ENCODE measurements at places on chromosomes 16 and 17.

GRCh38 chr17:34886831-34887230 lies 74.4 kb downstream of the CCT6B start:
- peak; percentile 81 for DNase-seq

- no peak for DNase-seq
Observed at GRCh38 chr16:30142672-30143346, 19.8 kb upstream of the MAPK3 start.

DNA sequence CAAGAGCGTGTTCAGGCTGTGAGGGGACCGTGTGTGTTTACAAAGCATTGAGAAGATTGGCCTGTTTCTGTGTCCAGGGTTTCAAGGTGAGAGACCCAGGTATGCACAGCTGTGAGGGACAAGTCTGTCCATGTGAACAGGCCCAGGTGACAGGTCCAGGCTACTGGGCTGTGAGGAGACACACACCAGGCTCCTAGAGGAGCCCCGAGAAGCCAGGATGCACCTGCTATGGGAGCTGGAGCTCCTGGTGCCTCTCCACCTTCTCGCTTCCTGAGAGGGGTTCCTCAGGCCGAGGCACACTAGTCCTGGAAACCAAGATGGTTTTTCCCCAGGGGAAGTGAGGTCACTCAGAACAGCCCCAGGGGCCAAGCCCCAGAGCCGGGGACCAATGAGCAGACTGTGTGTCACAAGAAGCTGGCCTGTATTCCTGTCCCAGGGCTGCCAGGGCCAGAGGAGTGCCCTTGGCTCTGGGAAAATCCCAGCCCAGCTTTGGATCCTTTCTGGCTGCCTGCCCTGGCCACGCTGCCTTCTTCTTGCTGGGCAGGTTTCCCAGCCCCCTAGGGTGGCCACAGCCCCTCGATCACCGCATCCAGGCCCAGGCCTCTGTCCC lies 153.4 kb upstream of the PLCG2 start:
- DNase-seq: no peak

DNA sequence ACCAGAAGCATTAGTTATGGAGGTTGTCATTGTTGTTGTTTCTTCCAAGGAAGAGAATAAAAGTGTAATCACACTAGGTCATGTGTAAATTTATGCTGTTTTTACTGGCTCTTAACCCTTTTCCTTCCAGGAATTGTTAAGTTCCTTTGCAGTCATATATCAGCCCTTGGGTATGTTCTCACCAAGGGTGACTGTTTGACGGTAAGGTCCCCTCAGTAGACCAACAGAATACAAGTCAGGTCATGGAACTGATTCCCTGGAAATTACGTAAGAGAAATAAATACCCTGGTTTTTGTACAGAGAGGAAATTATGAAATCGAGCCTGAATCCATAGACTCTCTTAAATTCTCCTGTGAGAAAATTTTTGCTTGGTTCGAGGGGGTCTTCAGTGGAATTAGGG lies 11.2 kb upstream of the KCNJ2 start:
- DNase-seq: no peak

GRCh38 chr17:79912552-79913330 lies 73.5 kb upstream of the CBX4 start:
- no peak for DNase-seq

DNA sequence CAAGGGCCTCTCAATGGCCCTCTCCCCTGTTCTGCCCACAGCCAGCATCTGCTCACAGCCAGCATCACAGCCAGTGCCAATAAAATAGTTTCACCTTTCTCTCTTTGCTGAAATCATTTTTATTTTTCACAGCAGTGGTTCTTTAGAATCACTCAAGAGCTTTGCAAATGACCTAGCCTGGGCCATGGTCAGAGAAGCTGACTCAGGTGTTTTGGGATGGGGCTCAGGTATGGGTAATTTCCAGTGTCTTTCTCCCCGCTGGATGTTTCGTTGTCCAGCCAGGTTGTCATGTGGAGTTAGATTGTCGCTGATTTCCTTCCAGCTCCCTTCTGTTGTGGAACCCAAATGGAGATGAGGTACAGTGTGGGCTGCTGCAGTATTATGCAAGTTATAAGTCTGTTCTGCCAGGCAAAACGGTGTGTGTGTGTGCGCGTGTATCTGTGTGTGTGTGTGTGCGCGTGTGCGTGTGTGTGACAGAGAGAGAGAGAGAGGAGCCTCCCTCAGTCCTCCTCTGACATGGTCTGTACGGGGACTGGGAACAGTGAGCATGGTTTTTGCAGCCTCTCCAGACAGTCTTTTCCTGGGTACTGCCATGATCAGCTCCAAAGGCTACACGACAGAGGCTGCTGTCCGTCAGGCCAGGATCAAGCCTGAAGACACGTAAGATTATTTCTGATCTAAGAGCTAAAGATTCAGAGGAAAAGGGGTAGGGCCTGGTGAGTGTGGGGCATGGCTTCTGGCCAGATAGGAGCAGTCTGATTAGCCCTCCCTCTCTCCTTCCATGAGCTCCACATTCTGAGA lies 1.4 kb upstream of the PMP22 start:
- no peak for DNase-seq

DNA sequence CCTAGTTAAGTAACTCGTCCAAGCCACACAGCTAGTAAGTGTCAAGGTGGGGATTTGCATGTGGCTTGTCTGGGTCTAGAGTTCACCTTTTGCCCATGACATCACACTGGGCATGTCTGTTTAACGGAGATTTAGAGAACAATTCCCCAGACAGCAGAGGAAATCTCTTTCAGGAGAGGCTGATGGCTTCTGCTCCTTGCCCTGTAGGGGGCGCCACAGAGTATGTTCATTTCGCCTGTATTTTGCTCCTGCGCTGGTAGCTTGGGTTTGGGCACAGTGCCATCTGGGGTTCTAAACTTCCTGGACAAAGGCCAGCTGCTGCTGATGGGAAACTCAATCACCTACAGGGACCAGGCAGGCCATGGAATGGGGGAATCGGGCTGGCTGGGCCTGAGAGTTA lies 20.4 kb downstream of the OTOA start:
- DNase-seq: no peak

DNA sequence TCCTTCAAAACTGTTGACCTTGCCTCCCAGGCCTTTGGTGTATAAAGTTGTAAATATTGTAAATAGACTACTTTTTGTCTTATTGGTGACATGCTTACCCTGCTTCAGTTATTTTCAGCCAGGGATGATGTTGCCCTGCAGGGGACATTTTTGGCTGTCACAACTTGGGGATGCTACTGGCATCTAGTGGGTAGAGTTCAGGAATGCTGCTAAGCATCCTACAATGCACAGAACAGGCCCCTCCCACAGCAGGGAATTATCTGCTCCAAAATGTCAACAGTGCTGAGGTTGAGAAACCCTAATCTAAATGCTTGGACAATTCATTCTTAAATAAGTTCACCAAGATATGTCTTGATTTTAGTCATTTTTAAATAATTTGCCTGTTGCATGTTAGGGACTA lies 459.8 kb downstream of the PMP22 start:
- no peak for DNase-seq

GRCh38 chr16:86740906-86741799 lies 162.8 kb downstream of the FOXL1 start:
- no peak for DNase-seq

DNA sequence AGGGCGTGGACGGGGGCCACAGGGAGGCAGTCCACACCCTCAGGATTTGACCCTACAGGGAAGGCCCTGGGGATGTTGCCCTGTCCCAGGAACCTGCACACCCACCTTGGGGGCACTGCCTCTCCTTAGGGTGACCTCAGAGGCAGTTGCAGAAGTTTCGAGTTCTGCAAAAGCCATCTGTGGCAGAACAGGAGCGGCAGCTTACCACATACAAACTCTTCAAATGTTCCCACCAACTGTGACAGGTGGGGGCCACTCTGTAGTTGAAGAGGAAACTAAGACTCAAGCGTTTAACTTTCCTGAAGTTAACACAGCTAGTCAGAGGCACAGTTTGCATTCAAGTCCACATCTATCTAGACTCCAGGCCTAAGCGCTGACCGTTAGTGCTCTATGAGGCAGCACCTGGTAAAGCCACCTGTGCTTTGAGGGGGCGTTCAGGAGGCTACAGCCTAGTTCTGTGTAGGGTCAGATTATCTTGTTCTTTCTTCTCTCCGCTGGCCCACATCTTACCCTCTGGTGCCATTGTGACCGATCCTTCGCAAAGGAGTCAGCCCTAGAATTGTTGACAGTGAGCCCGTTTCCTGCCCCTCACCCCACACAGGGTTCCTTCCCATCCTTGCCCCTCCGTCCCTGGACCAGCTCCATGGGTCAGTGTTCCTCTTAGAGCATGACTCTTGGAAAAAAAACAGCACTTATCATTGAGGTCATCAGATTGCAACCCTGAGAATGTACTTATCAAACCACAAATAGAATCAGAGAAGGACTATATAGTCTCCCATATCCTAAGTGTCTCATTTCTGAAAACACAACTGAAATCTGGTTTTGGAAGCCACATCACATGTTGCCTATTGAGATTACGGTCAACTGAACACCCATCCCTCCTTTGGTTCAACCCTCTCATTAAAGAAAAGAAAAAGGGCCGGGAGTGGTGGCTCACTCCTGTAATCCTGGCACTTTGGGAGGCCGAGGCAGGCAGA lies 45.4 kb downstream of the CDH1 start:
- DNase-seq: no peak

- DNase-seq: no peak
Observed at GRCh38 chr17:42337442-42337841, 49.1 kb downstream of the STAT5A start.

- no peak for DNase-seq
Observed at GRCh38 chr17:75996665-75997590, 3.7 kb upstream of the CDK3 start.

DNA sequence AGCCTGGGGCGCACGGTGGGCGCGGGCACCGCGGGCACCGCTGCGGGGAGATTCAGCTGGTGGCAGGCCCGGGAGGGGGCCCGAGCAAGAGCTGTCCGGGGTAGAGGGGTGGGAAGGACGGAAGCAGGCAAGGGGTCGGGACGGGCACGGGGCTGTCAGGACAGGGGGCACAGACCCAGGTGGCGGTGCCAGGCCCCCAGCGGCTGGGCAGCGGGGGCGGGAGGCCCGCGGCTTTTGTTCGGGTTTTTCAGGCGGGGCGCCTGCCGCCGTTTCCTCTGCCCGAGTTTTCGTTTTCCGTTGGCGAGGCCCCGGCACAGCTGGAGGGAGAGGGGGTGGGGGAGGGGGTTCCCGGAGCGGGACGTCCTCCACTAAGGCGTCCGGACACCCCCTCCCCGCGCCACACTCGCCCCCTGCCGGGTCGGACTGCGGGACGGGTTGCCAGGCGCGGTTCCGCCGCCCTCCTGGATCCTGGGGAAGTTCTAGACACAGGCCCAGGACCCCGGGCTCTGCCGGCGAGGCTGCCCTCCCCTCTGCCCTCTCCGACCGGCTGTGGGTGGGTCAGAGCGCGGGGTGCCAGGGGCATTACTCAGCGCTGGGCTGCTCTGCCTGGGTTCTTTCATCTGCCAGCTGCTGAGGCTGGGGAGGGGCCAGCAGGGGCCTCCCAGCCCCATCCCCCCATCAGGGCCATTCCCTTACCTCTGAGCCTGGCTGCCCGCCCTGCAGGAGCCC lies 543 bp downstream of the ARHGAP23 start:
- no peak for DNase-seq

- no peak for DNase-seq
Observed at GRCh38 chr16:77430787-77431585, 3.8 kb downstream of the ADAMTS18 start.

DNA sequence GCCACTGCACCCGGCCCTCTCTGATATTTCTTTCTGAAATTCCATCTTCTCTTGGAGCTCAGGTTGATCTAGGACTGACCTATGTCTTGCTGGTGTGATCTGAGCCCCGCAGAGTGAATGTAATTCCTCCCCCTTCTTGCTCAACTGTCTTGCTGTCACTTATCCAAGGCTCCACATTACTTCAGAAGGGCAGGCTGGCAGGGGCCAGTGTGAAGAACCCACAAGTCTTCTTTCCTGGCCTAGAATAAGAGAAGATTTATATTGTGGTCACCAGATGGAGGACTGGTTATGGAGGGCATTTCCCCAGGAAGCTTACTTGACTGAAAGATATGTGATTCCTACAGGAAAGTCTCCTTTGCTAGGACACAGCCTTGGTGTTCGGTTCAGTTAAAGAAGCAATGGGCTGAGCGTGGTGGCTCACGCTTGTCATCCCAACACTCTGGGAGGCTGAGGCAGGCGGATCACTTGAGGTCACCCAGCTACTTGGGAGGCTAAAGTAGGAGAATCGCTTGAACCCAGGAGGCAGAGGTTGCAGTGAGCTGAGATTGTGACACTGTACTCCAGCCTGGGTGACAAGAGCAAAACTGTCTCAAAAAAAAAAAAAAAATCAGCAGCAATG lies 13.4 kb downstream of the ITGAL start:
- DNase-seq: no peak

GRCh38 chr17:12230481-12231354 lies 210.0 kb downstream of the MAP2K4 start:
- DNase-seq: no peak

DNA sequence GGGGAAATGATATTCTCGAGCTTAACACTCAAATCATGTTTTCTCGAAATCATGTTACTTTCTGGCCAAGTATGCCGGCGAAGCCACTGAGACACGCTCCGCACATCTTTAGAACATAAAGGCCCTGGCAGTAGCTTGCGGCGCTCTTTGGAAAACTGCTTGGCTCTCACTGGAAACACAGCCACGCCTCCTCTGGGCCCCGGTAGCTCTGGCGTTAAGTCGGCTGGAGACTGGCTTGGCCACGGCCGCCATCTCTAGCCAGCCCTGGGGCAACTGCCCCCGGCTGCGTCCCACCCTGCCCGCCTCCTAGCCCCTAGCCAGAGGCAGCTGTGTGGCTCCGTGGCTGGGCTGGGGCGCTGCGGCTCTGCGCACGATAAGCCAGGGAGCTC lies 9.2 kb upstream of the BAIAP2 start:
- no peak for DNase-seq

- peak; percentile 4 for DNase-seq
Observed at GRCh38 chr16:22813223-22813947, 577 bp upstream of the HS3ST2 start.

DNA sequence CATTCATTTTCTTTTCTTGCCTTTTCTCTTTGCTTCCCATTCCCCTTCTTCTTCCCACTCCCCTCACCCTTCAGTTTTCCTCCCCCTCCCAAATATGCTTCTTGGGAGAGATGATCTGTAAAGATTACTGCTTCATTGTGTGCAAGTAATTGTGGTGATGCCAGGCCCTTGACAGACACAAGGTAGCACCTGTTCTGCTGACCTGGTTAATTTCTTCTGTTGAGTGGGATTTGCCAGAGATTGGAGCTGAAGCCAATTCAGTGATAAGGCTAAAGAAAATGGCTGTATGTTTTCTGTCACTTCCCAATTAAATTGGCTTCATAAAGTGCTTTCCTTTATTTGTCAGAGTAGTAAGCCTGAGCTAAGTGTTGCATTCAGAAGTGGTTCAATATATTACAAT lies 44.5 kb downstream of the AATF start:
- no peak for DNase-seq

DNA sequence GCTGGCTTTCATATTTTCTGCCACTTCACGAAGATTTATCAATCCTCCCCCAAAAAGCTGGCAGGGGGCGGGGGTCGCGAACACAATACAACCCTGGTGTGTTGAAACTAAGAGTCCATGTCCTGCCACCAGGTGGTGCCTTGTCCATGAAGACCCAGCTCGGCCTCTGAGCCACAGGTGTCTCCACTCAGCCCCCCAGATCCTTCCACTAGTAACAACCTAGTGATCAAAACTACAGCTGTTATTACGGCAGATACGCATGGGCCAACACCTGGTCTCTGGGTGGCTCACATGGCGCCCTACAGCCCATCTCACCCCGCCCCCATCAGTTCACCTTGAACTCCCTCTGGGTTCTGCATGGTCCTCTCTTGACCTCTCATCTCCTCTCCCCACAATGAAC lies 27.7 kb downstream of the USP7 start:
- DNase-seq: no peak
